ENCODE measurements at places on chromosomes 1 and 21.

GRCh38 chr1:234707641-234708040 is 97.7 kb upstream of the IRF2BP2 start:
- no peak for DNase-seq

- peak; percentile 33 for DNase-seq
Measured at GRCh38 chr1:89739013-89739843, 81.6 kb upstream of the LRRC8D start.

DNA sequence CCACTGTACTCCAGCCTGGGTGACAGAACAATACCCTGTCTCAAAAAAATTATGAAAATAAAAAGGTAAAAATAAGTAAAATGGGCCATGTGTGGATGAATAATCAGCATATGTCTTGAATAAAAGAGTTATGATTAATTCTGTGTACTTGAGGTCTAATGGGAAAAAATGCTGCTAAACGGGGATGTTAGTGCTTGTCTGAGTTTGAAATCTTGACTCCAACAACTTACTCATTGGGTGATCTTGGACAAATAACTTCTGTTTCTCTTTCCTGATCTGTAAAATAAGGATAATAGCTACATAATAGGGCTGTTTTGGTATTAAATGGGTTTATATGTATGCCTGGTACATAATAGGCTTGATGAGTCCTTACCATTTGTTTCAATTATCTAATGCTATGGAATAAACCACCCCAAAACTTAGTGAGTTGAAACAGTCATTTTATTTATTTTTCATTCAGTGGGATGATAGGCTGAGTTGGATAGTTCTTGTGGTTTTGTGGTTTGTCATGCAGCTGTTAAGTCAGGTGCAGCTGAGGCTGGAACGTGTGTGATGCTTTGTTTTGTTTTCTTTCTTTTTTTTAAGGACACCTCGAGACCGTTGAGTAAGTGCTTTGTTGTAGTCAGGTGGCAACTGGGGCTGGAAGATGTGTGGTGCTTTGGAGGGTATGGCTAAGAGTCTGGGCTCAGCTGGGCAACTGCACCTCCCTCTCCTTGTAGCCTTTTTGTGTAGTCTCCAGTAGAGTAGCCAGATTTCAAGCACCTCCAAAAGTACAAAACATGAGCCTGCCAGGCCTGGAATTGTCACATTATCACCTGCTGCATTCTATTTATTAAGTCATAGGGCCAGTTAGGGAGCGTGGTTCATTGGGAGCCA is 4.9 kb downstream of the MDM4 start:
- no peak for DNase-seq

DNA sequence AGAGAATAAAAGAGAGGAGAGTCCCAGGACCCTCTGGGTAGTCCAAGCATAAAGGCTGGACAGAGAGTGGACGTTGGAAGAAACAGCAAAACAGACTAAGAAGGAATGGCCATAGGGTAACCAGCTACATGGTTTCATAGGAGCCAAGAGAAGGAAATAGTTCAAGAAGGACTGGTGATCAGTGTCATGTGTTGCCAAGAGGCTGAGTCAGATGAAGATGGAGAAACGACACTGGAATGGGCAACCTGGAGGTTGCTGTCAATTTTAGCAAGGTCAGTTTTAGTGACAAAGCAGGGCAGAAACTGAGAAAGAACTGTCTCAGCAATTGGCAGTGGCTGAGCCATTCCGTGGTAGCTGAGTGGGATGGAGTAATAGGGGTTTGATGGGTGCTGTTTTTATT is 41.4 kb downstream of the HMGB4 start:
- no peak for DNase-seq

DNA sequence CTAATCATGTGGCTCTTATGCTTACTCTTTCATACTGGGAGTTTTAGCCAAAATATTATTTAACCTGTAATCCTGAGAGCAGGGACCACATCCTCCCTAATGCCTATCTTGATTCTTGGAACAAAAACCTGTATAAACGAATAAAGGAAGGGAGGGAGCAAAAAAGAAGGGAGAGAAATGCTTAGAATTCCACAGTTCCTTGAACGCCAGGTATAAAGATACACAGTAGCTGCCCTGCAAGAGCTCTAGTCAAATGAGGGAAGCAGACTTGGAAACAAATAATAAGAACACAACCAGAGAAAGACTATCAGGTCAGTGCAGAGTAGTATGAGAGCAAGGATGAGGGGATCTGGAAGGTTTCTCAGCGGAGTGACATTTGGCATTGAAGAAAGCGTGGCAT is 116.3 kb downstream of the SLC30A10 start:
- DNase-seq: no peak

DNA sequence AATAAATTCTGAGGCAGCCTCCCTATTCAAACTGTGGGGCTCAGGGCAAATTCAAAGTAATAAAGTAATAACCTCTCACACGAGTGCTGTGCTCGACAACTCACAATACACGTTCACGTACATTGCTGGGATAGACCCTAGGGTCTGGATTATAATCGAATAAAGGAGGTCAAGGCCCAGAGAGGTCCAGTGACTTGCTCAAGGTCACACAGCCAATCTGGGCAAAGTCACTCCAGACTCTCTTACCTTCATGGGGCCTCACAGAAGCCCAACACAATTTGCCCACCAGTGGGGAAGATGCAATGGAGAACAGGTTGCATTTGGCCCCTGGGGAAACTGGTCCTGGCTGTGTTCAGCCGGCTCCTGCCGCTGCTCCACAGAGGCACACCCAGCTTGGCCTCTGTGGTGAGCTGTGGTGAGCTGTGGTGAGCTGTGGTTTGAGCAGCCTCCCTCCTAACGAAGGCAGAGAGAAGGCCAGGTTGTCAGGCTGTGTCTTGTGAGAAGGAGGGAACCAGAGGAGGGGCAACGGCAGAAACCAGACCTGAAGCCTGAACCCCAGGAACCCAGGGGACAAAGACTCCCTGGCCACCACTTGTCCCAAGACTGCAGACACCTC is 35.1 kb downstream of the NUAK2 start:
- no peak for DNase-seq

DNA sequence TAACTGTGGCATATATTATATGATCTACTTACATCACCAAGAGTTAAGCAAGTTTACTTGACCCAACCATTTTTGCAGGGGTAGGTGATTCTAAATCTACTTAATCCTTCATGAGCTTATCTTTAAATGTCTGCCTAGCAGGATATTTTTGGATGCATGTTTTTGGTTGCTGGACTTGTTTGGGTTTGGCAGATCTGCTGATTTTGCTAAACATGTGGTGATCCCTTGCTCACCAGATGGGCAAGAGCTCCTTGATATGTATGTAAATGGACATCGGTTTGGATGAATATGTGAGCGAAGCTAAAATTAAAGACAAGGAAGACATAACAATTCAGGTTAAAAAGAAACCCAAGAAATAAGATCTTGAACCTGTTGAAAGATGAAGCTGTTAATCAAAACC is 36.7 kb downstream of the FMN2 start:
- DNase-seq: no peak
